ENCODE measurements at places on chromosomes 12 and 14.

GRCh38 chr12:42180990-42181596, 36.4 kb upstream of the GXYLT1 start:
- no peak for DNase-seq

- DNase-seq, result no peak
These were observed 5.4 kb downstream of the ACAD10 start for GRCh38 chr12:111691262-111691661.

GRCh38 chr12:117367006-117367638, 5.7 kb upstream of the NOS1 start:
- peak; percentile 78 for DNase-seq

DNA sequence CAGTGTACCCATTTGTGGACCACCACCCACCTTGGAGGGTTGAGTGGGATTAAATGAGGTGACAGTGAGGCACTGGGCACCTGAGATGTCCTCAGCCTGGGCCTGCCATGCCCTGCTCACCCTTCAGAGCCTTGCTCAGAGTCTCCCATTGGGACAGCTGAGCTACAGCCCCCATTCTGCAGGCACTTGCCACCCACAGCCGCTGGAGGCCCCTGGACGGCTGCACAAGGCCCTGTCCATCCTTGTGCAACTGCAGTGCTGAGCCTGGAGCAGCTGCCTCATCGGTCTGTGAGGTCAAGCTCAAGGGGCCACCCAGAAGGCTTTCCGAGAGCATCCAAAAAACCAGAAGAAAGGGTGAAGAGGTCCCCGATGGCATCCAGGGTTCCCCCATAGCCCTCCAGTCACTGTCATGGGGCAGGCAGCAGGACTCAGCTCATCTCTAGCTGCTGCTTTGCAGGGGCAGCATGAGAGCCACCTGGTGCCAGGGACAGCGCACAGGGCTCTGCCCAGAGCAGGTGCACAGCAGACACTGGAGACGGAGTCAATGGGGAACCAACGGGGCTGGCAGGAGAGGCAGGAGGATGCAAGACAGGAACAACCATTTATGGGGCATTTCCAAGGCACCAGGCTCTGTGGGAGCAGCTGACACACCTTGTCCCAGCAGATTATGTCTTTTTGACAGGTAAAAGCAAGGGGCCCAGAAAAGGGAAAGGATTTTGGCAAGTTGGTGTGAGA, 84.6 kb downstream of the ARL6IP4 start:
- no peak for DNase-seq

- no peak for DNase-seq
These were observed at the start of gene TEP1 for GRCh38 chr14:20412876-20413743. Gene TEP1, minus strand, starts transcription at chr14:20413501. Its CDS starts 5,062 bp downstream, at chr14:20408439.

- no peak for DNase-seq
These were observed 146.6 kb downstream of the STXBP6 start for GRCh38 chr14:24903337-24903736.

DNA sequence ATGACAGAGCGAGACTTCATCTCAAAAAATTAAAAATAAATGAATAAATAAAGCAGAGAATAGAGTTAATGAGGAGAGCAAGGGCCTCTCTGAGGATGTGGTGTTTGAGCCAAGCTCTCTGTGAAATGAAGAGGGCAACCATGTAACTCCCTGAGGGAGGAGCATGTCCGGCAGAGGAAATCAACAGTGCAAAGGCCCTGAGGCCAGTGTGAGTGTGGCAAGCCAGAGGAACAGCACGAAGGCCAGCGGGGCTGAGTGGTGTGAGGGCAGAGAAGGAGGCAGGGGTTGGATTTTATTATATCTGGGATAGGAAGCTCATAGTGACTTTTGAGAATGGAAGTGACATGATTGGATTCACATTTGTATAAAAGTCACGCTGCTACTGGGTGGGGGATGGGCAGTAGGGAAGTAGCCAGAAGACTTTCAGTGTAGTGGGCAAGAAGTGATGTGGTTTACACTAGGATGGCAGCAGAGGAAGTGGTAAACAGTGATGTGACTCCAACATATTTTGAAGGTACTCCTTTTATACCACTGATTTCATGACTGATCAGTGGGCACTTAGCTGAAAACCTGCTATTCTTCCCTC, 10.3 kb upstream of the LRP1-AS start:
- DNase-seq, result no peak

GRCh38 chr14:105108516-105108864, 43.3 kb upstream of the GPR132 start:
- DNase-seq, result no peak

DNA sequence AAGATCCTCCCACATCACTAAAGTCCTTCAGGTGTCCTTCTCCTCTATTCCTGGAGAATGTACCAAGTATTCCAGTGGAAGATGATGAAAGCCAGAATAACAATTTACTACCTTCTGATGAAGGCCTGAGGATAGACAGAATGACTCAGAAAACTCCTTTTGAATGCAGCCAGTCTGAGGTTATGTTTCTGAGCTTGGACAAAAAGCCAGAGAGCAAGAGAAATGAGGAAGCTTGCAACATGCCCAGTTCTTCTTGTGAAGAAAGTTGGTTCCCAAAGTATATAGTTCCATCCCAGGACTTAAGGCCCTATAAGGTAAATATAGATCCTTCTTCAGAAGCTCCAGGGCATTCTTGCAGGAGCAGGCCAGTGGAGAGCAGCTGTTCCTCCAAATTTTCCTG, 54.6 kb upstream of the HELB start:
- no peak for DNase-seq

GRCh38 chr12:116187151-116187511, 90.4 kb downstream of the MED13L start:
- DNase-seq, result no peak

GRCh38 chr12:89389755-89390661, 37.7 kb upstream of the DUSP6 start:
- DNase-seq, result no peak

DNA sequence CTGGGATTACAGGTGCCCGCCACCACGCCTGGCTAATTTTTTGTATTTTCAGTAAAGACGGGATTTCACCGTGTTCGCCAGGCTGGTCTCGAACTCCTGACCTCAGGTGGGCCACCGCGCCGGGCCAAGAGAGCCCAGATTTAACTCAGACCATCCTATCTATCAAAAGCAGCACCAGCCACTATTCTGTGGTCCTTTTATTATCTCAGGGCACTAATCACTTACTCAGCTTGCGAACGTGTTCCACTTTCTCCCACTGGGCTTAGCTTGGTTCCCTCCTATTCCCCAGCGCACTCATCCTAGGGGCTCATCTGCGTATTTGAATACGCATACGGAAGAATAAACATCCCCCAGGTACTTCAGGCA, 16.2 kb upstream of the AACS start:
- no peak for DNase-seq

- no peak for DNase-seq
These were observed 74.6 kb downstream of the CIT start for GRCh38 chr12:119802472-119802871.

DNA sequence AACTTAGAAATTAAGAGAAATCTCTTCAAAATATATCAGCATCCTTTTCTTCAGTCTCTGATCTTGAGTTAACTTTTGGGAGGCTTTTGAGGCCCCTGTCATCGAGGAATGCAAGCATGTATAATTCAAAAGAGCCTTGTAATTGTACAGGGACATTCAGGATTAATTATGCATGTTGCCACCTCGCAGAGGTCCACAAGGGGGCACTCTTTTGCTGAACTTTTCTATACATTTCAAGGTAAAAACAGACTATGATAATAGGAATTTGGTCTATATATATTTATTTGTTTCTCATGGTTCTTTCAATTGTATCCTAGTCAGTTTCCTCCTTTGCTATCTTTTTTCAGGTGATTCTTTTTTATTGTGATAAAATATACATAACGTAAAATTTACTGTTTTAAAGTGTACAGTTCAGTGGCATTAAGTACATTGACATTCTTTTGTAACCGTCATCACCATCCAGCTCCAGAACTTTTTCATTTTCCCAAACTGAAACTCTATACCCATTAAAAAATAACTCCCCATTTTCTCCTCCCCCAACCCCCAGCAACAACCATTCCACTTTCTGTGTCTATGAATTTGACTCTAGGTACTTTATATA, 47.0 kb upstream of the SLC2A13 start:
- no peak for DNase-seq

DNA sequence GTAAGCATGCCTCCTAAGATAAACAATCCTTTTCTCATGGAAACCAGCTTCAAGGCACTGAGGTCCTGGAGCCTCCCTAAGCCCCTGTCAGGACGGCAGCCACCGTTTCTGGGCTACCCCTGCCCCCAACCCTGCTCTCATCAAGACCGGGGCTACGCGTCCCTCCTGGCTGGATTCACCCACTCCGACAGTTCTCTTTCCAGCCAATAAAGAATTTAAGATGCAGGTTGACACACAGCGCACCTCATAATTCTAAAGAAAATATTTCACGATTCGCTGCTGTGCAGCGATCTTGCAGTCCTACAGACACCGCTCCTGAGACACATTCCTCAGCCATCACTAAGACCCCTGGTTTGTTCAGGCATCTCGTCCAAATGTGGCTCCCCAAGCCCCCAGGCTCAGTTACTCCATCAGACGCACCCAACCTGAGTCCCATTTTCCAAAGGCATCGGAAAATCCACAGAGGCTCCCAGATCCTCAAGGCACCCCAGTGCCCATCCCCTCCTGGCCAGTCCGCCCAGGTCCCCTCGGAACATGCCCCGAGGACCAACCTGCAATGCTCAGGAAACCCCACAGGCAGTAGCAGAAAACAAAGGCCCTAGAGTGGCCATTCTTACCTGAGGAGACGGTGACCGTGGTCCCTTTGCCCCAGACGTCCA, 336.3 kb downstream of the TMEM121 start:
- no peak for DNase-seq

DNA sequence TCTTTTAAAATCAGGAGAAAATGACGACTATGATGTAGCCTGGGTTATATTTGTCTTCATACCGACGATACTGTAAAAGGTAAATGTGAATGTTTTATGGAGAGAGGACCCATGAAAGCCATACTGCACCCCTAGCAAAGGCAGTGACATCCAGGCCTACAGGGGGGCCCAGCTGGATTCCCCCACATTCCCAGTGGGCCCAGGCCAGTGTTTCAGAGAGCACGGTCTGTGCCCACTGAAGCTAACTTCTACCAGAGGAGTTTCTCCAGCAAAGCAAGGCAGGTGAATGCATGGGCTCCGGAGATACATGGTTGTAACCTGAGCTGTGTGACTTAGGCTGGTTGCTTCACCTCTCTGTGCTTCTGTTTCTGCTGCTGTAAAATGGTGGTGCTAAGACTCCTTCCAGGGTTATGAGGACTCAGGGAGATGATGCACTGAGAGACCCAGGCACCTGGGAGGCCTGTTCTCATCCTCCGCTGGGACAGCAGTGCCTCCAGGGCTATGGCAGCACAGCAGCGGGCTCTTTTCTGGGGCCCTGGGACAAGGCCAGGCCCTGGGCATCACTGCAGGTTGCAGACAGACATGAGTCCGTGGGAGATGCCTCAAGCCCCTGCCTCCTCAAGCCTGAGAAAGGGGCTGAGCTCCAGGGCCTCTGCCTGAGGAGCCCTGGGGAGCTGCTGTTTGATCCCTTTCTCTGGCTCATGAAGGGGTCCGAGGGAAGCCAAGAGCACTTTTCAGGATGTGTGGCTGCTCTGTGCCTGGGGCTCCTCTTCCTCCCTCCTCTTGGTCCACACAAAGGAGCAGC, 73.7 kb downstream of the SERPINA3 start:
- no peak for DNase-seq

DNA sequence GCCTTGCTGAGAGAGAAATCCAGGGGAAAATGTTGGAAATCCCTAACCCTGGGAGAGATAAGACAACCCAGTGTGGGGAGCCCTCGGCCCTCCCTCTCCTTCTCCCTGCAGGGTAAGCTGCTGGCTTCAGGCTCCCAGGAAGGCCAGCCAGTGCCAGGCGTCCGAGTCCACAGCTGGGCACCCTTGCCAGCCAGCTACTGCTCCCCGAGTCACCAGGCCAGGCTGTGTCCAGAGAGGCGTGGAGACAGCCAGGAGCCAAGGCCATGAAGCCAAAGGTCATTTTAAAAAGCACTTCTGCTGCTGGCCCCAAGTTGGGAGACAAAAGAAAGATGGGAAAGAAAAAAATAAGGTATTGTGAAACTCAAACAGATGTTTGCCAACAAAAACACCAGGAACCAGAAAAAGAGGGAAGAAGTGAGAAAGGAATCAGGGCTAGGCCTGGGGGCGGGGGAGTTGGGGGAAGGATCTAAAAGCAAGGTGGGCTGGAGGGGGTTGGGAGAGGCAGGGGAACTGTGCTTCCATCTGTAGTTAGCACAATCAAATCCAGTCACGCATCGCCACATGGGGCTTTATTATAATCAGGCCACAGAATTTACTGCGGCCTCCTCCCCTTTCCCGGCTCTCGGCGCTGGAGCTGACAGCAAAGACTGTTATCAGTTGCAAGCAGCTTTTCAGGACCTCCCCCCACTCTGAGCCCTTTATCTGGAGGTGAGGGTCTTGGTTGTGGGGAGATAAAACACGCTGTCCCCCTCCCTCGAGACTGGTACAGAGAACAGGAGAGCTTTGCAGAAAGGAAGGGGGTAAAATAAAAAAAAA, 33.5 kb downstream of the RBM19 start:
- DNase-seq, result no peak

DNA sequence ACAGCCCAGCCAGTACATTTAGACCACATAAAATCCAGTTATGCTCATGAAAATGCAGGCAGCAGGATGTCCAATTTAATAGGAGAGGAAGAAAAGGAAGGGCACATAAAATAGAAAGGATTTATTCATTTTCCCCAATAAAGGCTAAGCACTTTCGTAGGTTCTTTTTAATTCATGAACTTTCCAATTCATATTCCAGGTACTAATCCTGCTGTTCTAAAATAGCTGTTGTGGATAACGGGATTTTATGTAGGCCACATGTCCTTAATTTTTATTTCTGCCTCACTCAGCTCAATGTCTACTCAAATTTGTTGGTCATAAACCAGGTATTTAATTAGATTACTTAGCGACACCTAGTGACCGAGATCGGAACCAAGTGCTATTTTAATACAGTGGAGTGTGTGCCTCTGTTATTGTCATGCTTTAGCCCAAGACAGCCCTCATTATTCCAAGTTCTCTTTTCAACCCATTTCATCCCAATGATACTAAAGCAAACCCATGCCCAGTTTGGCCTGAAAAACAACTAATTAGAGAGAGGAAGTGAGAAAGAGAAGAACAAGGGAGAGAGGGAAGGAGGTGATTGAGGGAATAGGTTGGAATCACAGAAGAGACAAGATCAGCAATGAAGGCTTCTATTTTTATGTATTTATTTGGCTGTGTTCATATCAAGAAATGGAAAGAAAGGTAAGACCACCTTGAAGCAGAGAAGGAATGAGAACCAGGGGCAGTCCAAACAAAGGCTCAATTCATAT, 45.9 kb upstream of the IFNG-AS1 start:
- peak; percentile 9 for DNase-seq

GRCh38 chr12:6833189-6833890, 5.1 kb downstream of the P3H3 start:
- no peak for DNase-seq

GRCh38 chr14:101451166-101451565, 110.1 kb upstream of the DIO3 start:
- DNase-seq, result no peak
